ENCODE measurements at places on chromosomes 11 and 22. TPM values are rescaled to one million over a fixed set of nuclear protein-coding genes. Genes with fewer than 3 reads are reported as not detected.

The LDHA gene
- polyA plus RNA-seq = 139 TPM

The DUSP8 gene
- 3.2 TPM for polyA plus RNA-seq

The PTPN5 gene
- polyA plus RNA-seq = 0.54 TPM

The PRG3 gene
- 0.83 TPM for polyA plus RNA-seq

The AHNAK gene
- 11.8 TPM for polyA plus RNA-seq

The DBX1 gene
- not detected for polyA plus RNA-seq

DNA sequence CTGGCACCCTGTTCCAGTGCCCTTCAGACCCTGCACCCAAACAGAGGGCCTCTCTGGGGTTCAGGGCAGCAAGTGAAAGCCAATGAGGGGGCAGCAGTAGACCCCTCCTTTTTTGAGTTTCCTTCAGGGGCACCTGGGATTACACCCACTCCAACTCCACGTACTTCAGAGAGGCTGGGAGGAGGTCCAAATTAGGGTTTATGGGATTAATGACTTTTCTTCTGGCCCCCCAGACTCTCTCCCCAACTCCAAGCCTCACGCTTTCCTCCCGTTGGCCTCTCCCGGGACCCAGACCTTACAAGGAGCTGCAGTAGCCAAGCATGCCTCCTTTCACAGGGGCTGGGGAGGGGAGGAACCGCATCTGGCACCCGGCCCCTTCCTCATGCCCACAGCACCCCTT is 101.7 kb downstream of the NECTIN1 start:
- H3K27ac ChIP-seq = no peak overlapping the region
- no peaks in the 10 kb centered on the region for H3K4me1 ChIP-seq
- H3K27me3 ChIP-seq = peaks cover 9% of the 10 kb centered on the region
- H3K4me3 ChIP-seq = no peak overlapping the region
- H3K36me3 ChIP-seq = no peaks in the 10 kb centered on the region

DNA sequence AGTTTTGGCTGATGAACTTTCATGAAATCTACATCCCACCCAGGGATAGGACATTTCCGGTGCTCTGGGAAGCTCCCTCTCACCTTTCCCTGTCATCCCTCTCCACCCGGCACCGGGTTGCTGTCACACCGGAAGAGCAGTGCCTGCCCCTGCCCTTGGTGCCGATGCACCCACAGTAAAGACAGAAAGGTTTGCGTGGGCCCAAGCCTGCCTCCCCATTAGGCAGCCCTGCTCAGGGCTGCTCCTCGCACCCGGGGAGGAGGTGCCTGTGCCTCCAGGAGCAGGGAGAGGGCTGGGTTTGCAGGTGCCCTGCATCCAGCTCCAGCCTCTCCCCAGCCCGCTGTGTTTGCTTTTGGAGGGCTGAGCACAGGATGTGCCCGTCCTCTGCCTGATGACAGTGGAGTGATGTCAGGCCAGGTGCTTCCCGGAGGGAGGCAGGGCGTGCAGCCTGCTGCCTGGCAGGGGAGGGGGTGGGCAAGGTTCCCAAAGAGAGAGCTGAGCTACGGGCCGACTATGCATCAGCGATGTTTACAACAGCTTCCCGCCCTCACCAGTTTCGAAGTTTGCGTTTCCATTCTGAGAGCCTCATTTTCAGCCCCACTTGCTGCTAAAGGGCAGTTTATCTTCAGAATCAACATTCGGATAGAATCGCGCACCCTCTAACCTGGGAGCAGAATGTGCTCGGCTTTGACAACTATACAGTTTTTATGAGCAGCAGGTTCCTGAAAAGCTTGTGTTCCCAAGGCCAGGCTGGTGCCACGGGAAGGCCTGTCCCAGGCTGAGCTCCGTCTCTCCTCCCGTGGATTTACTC is 83.2 kb upstream of the CLDN5 start:
- no peak overlapping the region for H3K4me3 ChIP-seq
- no peak for DNase-seq
- H3K27ac ChIP-seq = no peak overlapping the region

GRCh38 chr11:86625544-86625943 is 46.9 kb downstream of the ME3 start:
- no peak overlapping the region for H3K4me3 ChIP-seq
- no peak overlapping the region for H3K27ac ChIP-seq
- no peak for DNase-seq
- H3K36me3 ChIP-seq = no peaks in the 10 kb centered on the region
- H3K4me1 ChIP-seq = no peaks in the 10 kb centered on the region

GRCh38 chr11:1167256-1167655 is 9.5 kb downstream of the MUC5AC start:
- no peak for DNase-seq
- no peak overlapping the region for H3K27ac ChIP-seq
- no peaks in the 10 kb centered on the region for H3K36me3 ChIP-seq
- H3K27me3 ChIP-seq = no peaks in the 10 kb centered on the region

DNA sequence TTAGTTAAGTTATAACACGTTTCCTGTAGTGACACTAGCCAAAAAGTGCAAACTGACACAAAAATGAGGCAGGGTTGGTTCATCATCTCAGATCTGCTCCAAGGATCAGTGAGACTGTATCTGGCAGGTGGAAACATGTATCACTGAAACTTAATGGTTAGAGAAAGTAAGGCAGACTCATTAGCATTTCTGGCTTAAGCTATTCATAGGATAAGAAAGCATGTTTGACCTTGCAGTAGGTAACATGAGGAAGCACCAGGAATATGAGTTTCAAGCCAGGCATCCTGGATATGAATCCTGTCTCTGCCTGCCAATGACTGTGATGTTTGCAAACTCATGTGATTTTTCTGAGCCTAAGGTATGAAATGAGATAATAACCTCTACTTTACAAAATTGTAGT is 732.1 kb downstream of the NELL1 start:
- H3K27me3 ChIP-seq = no peaks in the 10 kb centered on the region
- H3K4me3 ChIP-seq = no peak overlapping the region
- no peak overlapping the region for H3K27ac ChIP-seq
- no peaks in the 10 kb centered on the region for H3K4me1 ChIP-seq
- H3K36me3 ChIP-seq = no peaks in the 10 kb centered on the region

- no peaks in the 10 kb centered on the region for H3K4me1 ChIP-seq
- H3K27ac ChIP-seq = no peak overlapping the region
- no peak overlapping the region for H3K4me3 ChIP-seq
- H3K27me3 ChIP-seq = no peaks in the 10 kb centered on the region
Observed at GRCh38 chr22:41254230-41254629, 13.5 kb upstream of the CHADL start.

DNA sequence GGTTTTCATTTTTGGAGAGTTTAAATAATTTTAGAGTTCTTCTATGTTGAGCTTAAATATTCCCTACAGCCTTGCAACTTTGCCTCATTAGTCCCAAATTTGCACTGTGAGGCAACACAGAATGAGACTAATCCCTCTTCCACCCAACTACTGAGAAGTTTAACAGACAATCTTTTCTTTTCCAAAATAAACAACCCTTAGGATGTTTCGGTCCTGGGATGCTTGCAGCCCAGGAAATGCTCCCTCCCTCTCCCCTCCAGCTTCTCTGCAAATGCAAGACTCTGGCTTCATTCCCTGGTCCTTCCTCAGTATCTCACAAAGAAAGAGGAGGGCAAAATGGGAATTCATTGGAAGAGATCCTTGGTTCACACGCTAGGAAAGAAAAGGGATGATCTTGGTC is 222.5 kb downstream of the ST3GAL4 start:
- H3K4me3 ChIP-seq = no peak overlapping the region
- no peaks in the 10 kb centered on the region for H3K36me3 ChIP-seq
- DNase-seq = no peak
- no peaks in the 10 kb centered on the region for H3K4me1 ChIP-seq

DNA sequence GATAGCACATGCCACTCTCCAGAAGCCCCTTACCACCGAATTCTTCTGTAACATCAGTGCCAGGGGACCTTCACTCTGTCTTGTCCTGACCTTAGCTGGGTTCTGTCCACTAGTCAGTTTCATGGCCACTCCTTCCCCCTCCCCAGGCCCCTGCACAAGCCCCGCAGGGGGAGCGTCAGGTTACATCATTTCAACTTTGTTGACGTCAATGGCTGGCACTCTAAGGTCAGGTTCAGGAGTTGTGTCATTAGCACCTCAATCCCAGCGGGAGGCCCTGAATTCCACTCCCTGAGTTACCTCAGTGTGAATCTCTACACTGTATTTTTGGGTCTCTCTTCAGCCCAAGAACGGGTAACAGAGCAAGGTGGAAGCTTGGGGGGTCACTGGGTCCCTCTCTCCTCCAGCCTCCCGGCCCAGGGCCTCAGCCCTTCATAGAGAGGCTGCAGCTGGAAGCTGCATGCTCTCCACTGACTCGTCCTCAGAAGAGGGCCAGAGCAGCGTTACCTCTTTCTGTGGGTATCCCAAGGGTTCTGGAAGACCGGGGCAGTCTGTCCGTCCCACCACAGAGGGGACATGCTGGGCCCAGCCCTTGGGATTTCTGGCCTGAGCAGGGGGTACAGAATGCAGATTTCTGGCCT is 10.3 kb downstream of the USH1C start:
- no peaks in the 10 kb centered on the region for H3K4me1 ChIP-seq
- no peaks in the 10 kb centered on the region for H3K36me3 ChIP-seq
- no peak overlapping the region for H3K4me3 ChIP-seq

- H3K36me3 ChIP-seq = no peaks in the 10 kb centered on the region
- no peak for DNase-seq
- H3K27ac ChIP-seq = no peak overlapping the region
- H3K4me1 ChIP-seq = peaks cover 33% of the 10 kb centered on the region
- no peaks in the 10 kb centered on the region for H3K27me3 ChIP-seq
Observed at GRCh38 chr11:67321313-67321871, 18.1 kb downstream of the SSH3 start.

DNA sequence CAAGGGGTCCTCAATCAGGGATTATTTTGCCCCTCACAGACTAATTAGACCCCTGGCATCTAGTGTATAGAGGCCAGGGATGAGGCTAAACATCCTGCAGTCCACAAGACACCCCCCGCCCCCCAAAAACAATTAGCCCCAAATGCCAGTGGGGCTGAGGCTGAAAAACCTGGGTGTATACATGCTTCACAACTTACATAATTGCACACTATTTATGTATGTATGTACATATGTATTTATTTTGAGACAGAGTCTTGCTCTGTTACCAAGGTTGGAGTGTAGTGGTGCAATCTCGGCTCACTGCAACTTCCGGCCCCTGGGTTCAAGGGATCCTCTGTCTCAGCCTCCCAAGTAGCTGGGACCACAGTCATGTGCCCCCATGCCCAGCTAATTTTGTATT is 28.8 kb upstream of the SHANK2 start:
- no peaks in the 10 kb centered on the region for H3K4me1 ChIP-seq
- H3K4me3 ChIP-seq = no peak overlapping the region
- no peak overlapping the region for H3K27ac ChIP-seq
- H3K27me3 ChIP-seq = no peaks in the 10 kb centered on the region

DNA sequence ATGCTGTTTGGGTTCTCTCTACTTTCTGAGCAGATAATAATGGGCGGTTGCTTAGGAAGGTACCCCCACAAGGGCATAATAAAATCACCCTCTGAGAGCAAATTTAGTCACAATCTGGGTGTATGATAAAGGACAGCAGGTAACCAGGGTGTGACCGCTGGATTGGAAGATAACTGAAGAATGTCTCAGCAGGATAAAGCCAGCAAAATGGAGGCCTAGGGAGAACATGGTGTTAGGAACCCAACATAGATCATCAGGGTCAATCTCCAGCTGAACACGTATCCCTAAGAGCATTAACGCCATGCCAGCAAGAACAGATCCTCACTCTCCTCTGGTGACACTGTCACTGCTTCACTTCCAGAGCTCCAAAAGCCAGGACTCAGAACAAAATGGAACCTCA is 64.5 kb upstream of the SCUBE2 start:
- no peak overlapping the region for H3K4me3 ChIP-seq
- H3K27me3 ChIP-seq = no peaks in the 10 kb centered on the region
- DNase-seq = no peak
- H3K4me1 ChIP-seq = peaks cover 7% of the 10 kb centered on the region
- no peak overlapping the region for H3K27ac ChIP-seq

DNA sequence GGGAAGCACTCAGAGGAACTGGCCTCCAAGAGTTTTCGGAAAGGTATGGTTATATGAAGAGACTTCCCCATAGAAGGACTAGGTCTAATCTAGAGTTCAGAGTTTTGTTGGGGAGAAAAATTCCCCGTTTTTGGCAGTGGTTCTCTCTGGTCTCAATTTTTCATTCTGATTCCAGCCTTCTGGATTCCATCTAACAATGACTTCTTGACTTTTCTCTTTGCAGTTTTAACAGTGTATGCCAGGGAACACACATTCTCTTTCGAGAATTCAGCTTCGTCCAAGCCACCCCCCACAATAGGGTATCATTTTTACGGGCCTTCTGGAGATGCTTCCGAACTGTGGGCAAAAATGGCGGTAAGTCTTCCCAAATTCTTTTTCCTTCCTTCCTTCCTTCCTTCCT is 115.6 kb downstream of the CSTPP1 start:
- H3K27ac ChIP-seq = no peak overlapping the region
- H3K27me3 ChIP-seq = no peaks in the 10 kb centered on the region
- DNase-seq = no peak

DNA sequence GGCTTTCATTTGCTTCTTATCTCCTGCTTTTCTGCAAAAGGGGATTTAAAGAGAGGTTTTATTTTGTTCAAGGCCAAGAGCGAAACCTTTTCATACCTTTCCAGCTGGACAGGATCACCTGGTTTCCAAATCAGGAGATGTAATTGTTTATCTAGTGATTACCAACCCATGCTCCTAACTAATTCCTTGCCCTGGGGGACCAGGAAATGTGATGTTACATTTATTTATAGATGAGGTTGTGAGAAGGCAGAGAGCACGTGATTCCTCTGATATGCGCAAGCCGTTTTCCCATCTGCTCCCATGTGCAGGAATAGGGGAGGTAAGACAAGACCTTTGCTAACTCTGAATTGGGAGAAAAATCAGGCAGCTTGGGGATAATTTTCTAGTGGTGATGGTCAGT is 507.2 kb upstream of the LARGE1 start:
- no peaks in the 10 kb centered on the region for H3K27me3 ChIP-seq
- H3K27ac ChIP-seq = no peak overlapping the region
- DNase-seq = no peak
- no peak overlapping the region for H3K4me3 ChIP-seq
- no peaks in the 10 kb centered on the region for H3K36me3 ChIP-seq

DNA sequence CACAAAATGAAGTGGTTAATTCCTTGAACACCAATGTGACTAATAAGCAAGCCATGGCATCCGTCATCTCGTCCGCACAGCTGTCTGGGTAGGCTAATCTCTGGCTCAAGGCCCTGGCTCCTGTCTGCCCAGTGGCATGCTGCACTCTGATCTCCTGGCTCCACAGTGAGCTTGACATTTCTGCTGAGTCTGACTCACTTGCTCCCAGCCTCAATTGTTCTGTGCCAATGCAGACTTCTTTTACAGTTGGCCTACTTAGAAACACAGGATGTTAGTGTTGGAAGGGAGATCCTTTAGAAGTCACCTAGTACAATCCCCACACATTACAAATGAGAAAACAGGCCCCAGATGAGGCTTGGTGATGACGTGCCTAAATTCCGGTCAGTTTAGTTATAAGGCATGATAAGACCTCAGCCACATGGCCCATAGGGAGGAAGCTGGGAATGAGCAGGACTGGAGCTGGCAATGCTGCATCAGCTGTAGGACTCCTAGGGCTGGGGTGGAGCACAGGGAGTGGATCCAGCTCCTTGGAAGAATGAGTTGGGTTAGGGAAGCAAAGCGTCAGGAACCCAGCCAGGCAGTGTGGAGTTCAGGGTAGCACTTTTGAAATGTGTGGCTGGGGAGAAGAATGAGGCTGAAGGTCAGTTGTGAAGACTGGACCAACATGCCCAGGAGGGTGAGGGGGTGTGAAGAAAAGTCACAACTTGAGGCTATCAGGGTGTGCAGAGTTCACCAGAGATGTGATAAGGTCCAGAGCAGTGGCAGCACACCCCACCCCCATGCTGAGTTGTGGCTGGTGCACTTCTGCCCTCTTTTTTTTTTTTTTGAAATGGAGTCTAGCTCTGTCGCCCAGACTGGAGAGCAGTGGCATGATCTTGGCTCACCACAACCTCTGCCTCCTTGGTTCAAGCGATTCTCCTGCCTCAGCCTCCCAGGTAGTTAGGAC is 70.2 kb upstream of the EED start:
- no peaks in the 10 kb centered on the region for H3K27me3 ChIP-seq
- H3K4me3 ChIP-seq = no peak overlapping the region
- no peaks in the 10 kb centered on the region for H3K36me3 ChIP-seq
- H3K27ac ChIP-seq = peak overlapping the region; percentile 39

Data from spleen (tissue), 13 donors.